ENCODE measurements at places on chromosomes 2 and 18.

GRCh38 chr18:62603979-62604378 lies 81.2 kb downstream of the ZCCHC2 start:
- no peak for DNase-seq

DNA sequence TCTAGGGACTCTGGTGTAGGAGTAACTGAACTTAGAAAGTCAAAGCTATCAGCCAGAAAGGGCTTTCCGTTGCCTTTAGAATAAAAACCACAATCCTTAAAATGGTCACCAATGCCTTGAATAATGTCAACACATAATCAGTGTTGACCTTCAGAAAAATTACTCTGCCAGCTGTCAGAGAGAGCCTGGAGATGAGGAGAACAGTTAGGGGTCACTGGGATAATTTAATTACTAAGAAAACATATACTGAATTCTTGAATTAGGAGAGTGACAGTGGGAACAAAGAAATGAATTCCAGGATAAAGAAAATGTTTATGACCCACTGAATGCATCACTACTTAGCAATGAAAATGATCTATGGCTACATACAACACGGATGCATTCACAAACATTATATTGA lies 23.4 kb upstream of the UGP2 start:
- DNase-seq: no peak

GRCh38 chr2:41879235-41879916 lies 168.4 kb upstream of the PKDCC start:
- DNase-seq: no peak

- no peak for DNase-seq
Measured at GRCh38 chr2:8481463-8482009, 200.3 kb upstream of the ID2 start.

DNA sequence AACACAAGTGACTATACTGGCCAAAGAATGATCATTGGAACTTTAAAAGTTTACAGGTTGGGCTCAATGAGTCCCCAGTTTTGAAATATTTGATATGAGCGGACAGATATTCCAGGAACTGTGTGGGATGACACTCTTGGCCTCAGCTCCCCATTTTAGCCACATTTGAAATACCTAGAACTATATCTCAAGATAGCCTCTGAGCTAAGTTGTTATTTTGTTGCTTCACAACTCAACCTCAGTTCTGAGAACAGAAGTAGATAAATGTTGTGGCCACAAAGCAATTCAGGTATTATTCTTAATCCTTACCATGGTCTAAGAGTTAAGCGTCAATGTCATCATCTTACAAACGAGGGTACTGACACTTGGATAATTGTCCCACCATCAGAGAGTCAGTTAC lies 172.2 kb upstream of the SETBP1 start:
- no peak for DNase-seq

GRCh38 chr18:63949068-63949737 lies at the start of gene HMSD:
HMSD (plus strand) TSS chr18:63949301; CDS start chr18:63953456, 4,155 bp downstream.
- peak; percentile 91 for DNase-seq

DNA sequence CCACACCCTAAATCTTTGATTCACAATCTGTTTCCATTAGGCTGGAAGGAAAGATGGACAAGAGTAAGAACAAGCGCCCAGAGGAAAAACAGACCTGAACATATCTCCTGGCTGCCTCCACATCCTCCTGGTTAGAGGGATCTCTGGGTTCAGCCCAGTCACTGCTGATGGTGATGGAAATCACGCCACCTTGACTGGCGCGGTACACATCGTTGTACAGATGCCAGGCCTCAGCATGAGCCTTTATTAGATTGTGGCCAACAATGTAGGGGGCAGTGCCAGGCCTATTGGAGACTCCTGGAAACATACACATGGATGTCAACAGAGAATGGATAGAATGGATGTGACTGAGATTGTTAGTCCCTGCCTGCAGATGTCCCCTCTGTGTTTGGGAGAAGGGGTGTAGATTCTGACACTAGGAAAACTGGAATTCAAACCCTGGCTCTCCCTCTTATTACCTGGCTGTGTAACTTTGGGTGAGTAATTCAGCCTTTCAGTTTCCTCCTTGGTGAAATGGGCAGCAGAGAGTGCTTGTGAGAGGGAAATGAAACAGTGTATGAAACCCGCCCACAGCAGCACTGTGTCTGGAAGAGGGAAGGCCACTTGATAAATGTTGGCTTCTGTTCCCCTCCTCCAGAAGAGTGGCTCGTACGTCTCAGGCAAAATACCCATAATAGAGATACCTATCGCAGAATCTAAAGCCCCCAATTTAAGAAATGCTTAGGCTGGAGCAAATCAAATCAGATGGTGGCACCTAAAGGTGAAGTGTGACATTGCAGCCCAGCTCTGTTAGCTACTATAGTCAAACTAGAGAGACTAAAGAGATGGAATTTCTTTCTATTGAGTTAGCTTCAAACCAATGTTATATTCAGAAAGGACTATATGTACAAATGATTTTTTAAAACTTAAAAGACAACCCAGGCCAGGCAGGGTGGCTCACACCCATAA lies 36.2 kb downstream of the LCT start:
- no peak for DNase-seq

GRCh38 chr2:201004370-201004769 lies 40.9 kb upstream of the ORC2 start:
- DNase-seq: no peak

- DNase-seq: no peak
Measured at GRCh38 chr18:76578571-76579300, 83.7 kb upstream of the ZNF516 start.

DNA sequence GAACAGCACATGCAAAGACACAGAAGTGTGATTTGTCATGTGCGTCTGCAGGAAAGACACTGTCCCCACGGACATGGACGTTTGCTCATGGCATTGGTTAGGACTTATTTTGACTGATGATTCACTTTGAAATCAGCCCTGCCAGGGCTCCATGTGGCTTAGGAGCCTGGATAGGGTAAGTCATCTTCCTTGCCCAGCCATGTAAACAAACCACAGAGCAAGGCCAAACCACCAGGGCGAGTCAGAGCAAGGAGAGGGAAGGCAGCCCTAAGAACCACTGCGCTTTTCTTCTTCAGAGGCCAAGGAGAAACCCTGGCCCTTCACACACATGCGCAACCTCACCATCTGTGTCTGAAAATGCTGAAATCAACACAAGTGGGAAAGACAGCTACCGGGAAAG lies 88.8 kb downstream of the GFPT1 start:
- no peak for DNase-seq

DNA sequence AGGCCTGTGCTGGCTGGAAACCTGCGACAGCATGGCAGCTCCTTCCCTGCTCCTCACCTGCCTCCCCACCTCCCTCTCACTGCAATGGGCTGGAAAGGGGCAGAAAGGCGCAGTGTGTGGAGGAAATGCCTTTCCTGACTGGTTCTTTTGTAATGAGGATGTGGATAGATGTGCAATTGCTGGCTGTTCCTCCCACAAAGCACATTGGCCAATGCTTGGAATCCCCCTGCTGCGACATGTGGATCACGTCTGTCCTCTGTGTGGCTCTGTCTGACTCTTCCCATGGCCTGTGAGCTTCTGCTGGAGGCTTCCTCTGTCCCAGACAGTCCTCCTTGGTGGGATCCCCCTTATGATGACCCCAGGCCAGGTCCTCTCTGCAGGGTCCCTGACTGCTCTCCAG lies 172.5 kb downstream of the NCK2 start:
- DNase-seq: no peak

- no peak for DNase-seq
Measured at GRCh38 chr2:159564081-159564480, 52.3 kb downstream of the BAZ2B start.

DNA sequence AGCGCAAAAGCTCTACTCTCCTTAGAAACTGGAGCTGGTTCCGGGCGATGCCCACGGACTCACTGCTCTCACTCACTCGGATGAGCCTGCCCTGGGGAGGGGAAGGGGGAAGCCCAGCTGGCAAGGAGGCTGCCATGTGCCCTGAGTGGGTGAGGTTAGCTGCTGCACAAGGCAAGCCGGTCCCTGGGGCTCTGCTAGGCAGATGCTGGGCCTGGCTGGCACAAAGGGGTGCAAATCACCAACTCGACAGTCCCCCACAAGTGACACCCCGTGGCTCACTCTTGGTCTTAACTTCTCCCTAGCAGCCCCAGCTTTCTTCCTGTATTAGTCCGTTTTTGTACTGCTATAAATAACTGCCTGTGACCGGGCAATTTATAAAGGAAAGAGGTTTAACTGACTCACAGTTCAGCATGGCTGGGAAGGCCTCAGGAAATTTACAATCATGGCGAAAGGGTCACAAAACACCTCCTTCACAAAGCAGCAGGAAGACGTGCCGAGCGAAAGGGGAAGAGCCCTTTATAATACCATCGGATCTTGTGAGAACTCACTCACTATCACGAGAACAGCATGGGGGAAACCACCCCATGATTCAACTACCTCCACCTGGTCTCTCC lies 33.2 kb downstream of the ADCY3 start:
- DNase-seq: no peak

- no peak for DNase-seq
Measured at GRCh38 chr2:239302808-239303557, 97.8 kb downstream of the HDAC4 start.

- no peak for DNase-seq
Measured at GRCh38 chr2:83826577-83826976, 632.5 kb downstream of the SUCLG1 start.

DNA sequence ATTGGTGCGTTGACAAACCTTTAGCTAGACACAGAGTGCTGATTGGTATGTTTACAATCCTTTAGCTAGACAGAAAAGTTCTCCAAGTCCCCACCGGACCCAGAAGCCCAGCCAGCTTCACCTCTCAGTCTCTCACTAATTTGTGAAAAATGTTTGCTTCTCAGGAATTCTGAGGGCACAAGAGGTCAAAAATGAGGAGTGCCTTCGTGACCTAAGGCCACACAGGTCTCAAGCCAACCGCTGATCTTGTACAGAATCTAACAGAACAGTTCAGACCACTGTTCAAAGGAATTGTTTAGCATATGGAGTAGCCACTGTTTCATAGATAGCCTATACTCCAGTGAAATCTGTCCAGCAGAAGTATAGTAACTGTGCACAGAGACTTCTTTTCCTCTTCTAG lies 29.8 kb upstream of the LRRC30 start:
- DNase-seq: no peak

DNA sequence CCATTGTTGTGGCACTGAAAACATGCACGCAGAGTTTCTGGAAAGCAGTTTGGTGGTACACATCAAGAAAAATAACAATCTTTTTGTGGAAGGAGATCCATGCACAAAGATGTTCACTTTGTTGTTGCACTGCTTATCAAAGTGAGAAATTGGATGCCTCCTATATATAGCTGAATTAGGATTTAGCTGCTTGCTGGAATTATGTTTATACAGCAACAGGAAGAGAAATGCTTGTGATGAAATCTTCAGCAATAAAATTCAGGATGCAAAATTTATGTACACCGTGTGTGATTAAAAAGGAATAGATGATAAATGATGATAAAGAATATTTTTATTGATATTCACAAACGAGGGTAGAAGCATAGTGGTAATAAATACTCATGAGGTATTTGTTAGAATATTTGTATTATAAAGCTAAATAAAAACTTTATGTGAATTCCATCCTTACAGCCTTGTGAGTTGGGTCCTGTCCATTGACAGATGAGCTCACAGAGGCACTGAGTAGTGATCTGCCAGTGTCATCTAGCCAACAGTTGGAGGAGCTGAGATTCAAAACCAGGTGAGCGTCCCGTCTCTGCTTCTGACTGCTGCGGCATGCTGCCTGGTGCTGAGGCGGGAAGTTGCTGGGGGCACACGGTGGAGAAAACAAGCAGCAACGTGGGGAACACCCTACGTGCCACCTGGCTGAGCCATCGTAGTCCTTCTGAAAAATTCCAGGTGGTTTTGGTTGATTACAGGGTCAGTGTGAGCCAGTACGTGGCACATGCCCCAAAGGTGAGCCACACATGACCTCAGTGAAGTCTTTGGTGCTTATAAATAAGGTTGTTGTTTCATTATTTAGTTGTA lies 80.2 kb downstream of the ASAP2 start:
- DNase-seq: peak; percentile 48

DNA sequence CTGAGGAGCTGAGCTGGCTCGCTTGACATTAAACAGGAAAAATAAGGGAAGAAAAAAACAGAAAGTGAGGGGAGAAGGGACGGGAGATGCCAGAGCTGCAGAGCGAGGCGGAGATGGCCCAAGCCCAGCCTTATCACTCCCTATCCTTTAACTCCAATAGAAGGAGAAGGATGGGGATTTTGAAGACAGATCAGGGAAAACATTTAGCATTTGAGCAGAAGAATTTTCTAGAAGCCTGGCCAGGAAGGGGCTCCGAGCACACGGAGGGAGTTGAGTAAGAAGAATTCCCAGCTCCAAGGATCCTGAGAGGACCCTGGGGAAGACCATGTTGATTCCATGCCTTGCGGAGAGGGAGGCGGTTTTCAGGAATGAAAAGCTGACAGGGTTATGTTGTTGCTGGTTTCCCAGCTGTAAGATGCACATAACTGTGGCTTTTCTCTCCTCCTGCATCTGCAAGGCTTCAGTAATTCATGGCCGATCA lies 35.6 kb downstream of the TWIST2 start:
- no peak for DNase-seq

DNA sequence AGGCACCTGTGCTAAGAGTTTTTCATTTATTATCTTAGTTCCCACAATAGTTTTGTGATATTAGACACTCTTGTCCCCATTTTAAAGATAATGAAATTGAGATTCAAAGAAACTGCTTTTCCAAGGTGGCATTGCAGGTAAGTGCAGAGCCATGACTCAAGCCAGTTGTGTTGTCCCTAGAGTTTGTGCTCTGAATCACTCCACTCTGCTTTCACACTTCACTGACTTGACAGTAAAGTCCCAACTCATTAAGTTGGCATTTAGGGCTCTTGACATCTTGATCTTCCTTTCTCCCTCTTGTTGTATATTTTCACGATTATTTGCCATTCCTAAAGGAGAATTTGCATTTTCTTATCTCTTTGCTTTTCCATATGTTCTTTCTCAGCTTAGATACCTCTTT lies 114.3 kb downstream of the DIS3L2 start:
- DNase-seq: no peak

GRCh38 chr2:119108186-119108585 lies 50.4 kb downstream of the C1QL2 start:
- no peak for DNase-seq

GRCh38 chr2:60899892-60900249 lies 18.5 kb downstream of the REL start:
- no peak for DNase-seq

GRCh38 chr18:76553715-76554546 lies 58.9 kb upstream of the ZNF516 start:
- no peak for DNase-seq
